ENCODE measurements at places on chromosomes 2 and 18.

- no peaks in the 10 kb centered on the region for H3K27me3 ChIP-seq
- H3K4me1 ChIP-seq = no peaks in the 10 kb centered on the region
- no peak overlapping the region for H3K27ac ChIP-seq
- no peaks in the 10 kb centered on the region for H3K36me3 ChIP-seq
- no peak for DNase-seq
These were observed 254.9 kb downstream of the NDUFA10 start for GRCh38 chr2:239770246-239770639.

- no peak for DNase-seq
- H3K27me3 ChIP-seq = no peaks in the 10 kb centered on the region
- no peaks in the 10 kb centered on the region for H3K4me1 ChIP-seq
- no peak overlapping the region for H3K27ac ChIP-seq
- no peaks in the 10 kb centered on the region for H3K36me3 ChIP-seq
These were observed 74.2 kb downstream of the VIT start for GRCh38 chr2:36770542-36771287.

- H3K4me1 ChIP-seq = no peaks in the 10 kb centered on the region
- H3K36me3 ChIP-seq = no peaks in the 10 kb centered on the region
- H3K27me3 ChIP-seq = no peaks in the 10 kb centered on the region
- no peak for DNase-seq
These were observed 216.2 kb upstream of the HS6ST1 start for GRCh38 chr2:128534688-128535392.

GRCh38 chr2:172404824-172405223, 22.6 kb upstream of the ITGA6 start:
- no peak overlapping the region for H3K27ac ChIP-seq
- no peaks in the 10 kb centered on the region for H3K4me1 ChIP-seq
- H3K4me3 ChIP-seq = no peak overlapping the region

GRCh38 chr2:221572821-221573429, 821 bp upstream of the EPHA4 start:
- H3K4me1 ChIP-seq = peaks cover 16% of the 10 kb centered on the region
- H3K36me3 ChIP-seq = no peaks in the 10 kb centered on the region
- H3K4me3 ChIP-seq = peak overlapping the region; percentile 98
- peaks cover 23% of the 10 kb centered on the region for H3K27me3 ChIP-seq
- DNase-seq = no peak

DNA sequence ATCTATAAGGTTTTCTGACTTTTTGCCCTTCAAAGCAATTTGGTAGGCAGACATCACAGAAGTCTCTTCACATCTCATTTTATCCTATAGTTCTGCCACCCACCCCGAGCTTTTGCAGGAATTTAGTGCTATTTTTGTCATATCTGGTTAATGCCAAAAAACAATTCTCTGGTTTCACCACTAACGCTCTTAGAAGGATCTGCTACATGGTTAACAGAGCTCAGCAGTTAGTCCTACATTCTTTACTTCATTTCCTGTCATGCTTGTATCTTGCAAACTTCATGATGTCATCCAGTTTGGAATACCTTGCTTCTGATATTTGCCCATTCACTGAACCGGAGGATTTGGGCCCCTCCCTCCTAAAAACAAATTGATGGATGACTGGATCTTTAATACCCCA, 116.8 kb upstream of the SERPINE2 start:
- no peaks in the 10 kb centered on the region for H3K36me3 ChIP-seq
- H3K4me3 ChIP-seq = no peak overlapping the region
- no peaks in the 10 kb centered on the region for H3K4me1 ChIP-seq
- H3K27ac ChIP-seq = no peak overlapping the region
- no peaks in the 10 kb centered on the region for H3K27me3 ChIP-seq

All from effector memory CD4-positive, alpha-beta T cell (primary cell).